Astrocyte of the hippocampus (primary cell): ENCODE measurements at places on chromosomes 4 and X.

- no peak for DNase-seq
These were observed 245.1 kb upstream of the MAB21L2 start for GRCh38 chr4:150336676-150337412.

GRCh38 chr4:132572210-132572609, 576.9 kb upstream of the PCDH10 start:
- peak; percentile 92 for DNase-seq

- DNase-seq, result peak; percentile 63
These were observed 150.1 kb upstream of the MAGEB2 start for GRCh38 chrX:30065226-30065625.

- DNase-seq, result peak; percentile 75
These were observed 66.5 kb downstream of the CHIC2 start for GRCh38 chr4:53997898-53998297.

GRCh38 chr4:107643021-107643420, 77.0 kb downstream of the PAPSS1 start:
- DNase-seq, result no peak

DNA sequence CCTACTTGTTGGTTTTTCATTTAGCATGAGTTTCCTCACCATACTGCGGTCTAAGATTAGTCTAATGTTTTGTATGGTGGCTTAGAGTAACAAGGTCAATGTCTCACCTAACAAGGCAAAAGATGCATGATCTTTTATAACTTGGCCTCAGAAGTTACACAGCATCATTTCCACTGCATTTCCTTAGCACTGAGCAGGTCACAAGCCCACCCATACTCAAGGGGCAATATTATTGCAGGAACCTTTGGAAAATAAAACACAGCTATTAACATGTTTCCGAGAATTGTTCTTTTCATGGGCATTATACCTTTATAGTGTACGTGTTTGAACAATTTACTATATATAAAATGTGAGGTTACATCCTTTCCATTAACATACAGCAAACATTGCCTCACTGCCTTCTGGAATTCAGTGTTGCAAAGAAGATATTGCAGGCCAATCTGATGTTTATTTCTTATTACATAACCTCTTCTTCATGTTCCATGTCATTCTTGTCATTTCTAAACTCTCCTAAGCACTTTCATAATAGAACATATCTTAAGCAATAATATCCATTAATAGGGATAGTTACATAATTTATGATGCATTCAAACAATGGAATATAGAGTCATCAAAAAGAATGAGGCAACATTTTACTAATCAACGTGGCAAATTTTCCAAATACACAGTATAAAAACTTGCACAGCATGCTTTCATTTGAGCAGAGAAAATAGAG, 153.8 kb downstream of the AREG start:
- DNase-seq, result no peak

DNA sequence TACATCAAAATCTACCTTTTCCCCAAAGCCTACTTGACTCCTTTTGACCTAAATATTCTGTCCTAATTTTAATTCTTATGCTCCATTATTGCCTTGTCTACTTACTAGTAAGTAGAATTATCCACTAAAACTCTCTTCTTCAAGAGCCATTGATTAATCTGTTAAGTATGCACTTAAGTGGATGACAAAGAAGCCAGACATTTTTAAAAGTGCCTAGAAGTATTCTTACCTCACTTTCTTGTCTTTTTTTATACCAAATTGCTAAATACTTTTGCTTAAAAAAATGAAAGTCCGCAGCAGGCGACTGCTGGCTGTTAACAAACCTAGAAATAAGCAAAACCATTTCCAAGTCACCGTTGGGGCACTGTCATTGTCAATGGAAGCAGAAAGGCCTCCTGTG, 20.1 kb upstream of the FRMPD4 start:
- peak; percentile 9 for DNase-seq

DNA sequence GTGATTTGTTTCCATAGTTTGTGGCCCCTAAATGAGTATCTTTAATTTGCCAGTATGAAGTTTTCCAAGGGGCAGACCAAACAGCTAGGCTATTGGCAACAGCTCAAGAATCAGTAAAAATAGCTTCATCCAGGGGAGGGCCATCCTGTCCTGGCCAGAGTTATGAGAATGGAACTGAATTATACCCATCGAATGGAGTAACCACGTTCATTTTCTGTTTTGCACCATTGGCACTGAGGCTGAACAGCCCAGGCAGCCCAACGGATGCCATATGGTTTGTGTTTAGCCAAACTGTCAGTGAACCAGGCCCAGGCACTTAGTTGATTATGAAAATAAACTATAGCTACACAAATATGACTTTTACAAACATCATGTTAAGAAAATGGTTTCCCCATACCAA, 17.7 kb upstream of the ASB5 start:
- no peak for DNase-seq

GRCh38 chrX:93420090-93420489, 253.3 kb downstream of the NAP1L3 start:
- DNase-seq, result no peak

- no peak for DNase-seq
These were observed 84.7 kb upstream of the RPA4 start for GRCh38 chrX:96798982-96799381.

DNA sequence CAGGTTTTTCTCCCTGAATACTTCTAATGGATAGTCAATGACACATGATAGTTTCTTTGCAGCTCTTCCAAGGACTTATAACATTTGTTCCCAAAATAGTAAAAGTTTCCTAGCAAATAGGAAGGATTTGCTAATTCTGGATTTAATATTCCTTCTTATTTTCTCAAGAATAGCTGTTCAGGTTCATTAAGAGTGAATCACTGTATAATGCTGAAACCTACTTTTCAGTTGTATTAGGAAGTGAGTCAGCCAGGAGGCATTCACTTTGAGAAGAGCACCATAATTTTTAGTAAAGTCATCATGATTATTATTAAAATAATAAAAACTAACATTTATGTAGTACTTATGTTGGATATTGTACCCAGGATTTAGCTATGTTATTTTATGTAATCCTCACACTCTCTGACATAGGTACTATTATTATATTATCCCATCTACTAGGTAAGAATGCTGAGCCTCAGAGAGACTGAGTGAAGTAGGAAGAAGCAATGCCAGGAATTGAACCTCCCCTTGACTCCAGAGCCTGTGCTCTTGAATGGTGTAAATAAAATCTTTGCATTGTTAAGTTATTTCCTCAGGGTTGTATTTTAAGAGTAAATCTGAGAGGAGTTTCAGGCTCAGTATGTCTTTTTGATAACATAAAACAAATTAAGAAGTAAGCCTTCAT, 114.8 kb downstream of the REELD1 start:
- DNase-seq, result peak; percentile 53

GRCh38 chrX:6930307-6930849, 217.1 kb upstream of the STS start:
- DNase-seq, result peak; percentile 33

- no peak for DNase-seq
These were observed 22.6 kb downstream of the HOPX start for GRCh38 chr4:56658528-56658927.
